MG63 (cell line): ENCODE measurements at places on chromosomes 1 and 21. TPM values are rescaled to one million over a fixed set of nuclear protein-coding genes. Genes with fewer than 3 reads are reported as not detected.

GRCh38 chr1:30914931-30915330 is 6.4 kb upstream of the SDC3 start:
- DNase-seq: no peak

GRCh38 chr1:176101951-176102642 is 105.0 kb downstream of the COP1 start:
- no peak for DNase-seq

The CHML gene
- total RNA-seq: 7.0 and 15.4 TPM in 2 replicates

- no peak for DNase-seq
Observed at GRCh38 chr1:220691053-220691684, 1.0 kb downstream of the C1orf115 start.

The CZIB gene
- total RNA-seq: 59.2 and 90.4 TPM in 2 replicates

The TOR1AIP1 gene
- total RNA-seq: 20.4 and 23.8 TPM in 2 replicates

The B3GALT5 gene
- total RNA-seq: 0.02 and 0.10 TPM in 2 replicates

DNA sequence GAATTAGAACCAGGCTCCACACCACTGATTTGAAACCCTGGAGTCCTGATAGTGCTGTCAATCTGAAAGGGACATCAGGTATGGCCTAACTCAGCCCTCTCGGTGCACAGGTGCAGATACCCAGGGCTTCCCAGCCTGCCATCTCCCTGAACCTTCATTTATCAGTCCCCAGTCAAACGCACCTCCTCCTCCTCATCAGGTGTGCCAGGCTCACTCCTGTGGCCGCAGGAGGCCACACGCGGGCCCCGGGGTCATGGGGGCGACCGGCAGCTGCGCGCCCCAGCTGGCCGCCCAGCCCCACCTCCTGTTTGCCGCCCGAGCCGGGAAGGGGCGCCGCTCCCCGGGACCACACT is 572 bp downstream of the FUCA1 start:
- no peak for DNase-seq

DNA sequence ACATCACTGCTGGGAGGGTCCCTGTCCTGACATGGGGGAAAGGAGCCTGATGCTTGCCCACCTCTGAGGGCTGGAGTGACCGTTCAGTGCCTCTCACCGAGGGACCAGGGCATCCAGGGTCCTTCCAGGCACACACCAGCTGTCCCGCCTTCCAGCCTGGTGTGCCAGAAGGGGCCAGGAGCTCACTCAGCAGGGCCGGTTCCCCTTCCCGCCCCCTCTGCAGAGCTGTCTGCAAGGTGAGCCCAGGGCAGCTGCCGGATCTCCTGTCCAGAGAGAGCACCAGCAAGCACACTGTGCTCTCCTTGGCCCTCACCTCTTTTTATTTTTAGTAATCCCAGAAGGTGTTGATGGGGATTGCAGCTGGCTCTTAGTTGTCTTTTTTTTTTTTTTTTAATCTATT is 16.9 kb downstream of the H6PD start:
- no peak for DNase-seq

DNA sequence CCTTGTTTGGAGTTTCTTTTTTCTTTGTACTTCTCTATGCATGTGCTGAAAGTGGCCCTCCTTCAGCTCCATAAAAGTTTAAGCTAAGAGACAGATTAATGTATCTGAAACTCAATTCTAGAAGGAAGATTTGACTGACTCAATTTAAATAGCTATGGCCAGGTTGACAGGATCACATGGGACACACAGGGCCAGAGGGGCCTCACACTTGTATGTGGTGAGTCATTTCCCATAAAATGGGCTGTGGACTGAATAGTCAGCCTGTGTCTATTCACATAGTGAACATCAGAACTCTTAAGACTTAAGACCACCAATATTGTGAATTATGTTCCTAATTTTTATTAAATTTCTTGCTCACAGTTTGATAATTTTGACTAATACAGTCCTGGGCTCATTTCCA is 45.7 kb upstream of the DEPDC1 start:
- no peak for DNase-seq

The PMVK gene
- 68.7 and 77.6 TPM in 2 replicates for total RNA-seq

- no peak for DNase-seq
Observed at GRCh38 chr21:45977396-45977795, 4.2 kb upstream of the COL6A1 start.

The MX1 gene
- total RNA-seq: 18.0 and 18.3 TPM in 2 replicates

The CRNN gene
- total RNA-seq: not detected in 2 replicates

The RNU1-4 gene
- not detected in 2 replicates for total RNA-seq

DNA sequence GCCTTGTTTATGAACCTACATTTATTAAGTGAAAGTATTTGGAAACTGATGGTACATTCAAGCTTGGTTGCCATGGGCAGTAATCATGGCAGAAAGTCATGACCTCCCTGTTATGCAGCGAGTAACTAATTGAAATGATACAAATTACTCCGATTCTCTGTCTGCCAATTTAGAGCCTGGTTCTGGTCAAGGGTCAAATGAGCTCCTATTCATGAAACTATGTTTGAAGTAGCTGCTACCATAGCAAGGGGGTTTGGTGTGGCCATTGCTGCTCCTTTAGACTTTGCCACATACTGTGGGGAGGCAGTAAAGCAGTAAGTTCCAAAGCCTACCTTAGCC is 187.2 kb upstream of the FOXD3 start:
- DNase-seq: no peak

The KIF21B gene
- total RNA-seq: 0.33 and 0.42 TPM in 2 replicates

DNA sequence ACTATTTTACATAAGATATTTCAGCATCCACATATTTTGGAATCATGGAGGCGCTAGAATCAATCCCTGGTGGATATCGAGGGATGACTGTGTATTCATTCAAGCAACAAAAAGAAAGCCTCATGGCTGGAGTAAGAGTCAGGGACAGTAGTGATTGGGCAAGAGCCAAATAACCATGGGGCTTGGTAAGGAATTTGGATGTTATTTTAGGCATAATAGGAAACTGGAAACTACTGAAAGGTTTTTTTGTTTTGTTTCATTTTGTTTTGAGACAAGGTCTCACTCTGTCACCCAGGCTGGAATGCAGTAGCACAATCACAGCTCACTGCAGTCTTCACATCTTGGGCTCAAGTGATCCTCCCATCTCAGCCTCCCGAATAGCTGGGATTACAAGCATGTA is 33.8 kb upstream of the EYA3 start:
- DNase-seq: no peak
